ENCODE measurements at places on chromosomes 1 and 21.

DNA sequence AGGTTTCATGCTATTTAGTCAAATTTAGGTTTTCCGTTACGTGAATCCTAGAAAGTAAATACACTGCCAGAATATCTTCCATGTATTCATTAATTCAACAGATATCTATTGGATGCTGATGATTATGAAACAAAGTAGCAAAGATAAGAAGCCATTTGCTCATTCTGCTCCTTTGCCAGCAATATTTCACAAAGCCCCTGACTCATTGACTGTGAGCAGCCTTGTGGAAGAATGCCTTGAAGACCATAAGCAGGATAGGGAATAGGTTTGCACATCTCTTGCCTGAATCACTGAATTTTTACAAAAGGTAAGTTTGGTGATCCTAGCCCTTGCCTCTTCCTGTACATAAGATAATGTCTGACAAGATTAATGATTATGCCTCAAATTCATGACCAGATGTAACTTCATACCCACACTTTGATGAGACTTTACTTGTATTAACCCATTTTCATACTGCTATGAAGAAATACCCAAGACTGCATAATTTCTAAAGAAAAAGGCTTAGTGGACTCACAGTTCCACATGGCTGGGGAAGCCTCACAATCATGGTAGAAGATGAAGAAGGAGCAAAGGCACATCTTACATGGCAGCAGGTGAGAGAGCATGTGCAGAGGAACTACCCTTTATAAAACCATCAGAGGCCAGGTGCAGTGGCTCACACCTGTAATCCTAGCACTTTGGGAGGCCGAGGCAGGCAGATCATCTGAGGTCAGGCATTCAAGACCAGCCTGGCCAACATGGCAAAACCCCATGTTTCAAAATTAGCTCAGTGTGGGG, 1.6 kb upstream of the PIGK start:
- no peak for DNase-seq

GRCh38 chr1:109156916-109157385, 43.0 kb downstream of the ELAPOR1 start:
- DNase-seq: no peak

GRCh38 chr1:15965228-15965767, 10.6 kb downstream of the ZBTB17 start:
- DNase-seq: no peak

DNA sequence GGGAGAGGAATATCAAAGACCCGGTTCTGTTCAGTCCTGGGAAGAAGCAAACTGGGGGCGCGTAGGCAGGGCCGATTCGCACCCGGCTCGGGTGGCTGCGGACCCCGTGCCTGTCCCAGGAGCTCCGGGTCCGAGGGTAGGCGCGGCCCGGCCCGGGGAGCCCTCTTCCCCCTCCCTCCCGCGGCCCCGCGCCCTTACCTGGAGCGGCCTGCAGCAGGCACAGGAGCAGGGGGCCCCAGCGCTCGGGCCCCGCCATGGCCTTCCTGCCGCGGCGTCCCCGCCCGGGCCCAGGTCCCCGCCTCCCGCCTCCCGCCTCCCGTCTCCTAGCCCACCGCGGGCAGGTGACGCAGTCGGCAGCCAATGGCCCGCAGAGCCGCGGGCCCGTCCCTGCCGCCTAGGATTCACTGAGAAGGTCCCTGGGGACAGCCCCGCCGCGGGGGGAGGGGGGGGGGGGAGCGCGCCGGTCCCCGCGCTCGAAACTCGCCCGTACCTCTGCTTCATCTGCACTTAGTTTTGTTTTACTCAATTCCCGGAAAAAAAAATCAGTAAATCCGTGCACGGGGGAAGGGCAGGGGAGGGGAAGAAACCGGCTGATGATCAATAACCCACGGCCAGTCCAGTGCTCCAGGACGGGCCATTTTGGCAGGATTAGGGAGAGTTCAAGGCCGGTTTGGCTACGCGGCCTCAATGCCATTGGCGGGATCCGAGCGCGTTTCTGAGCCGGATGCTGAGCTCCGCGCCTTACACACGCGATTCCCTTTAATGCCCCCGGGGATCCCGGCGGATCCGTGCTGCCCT, at the start of gene IFNLR1:
Gene IFNLR1 (minus strand): TSS at position 297 of the 798 bp plus-strand sequence. CDS start 41 bp downstream, at position 256.
- peak; percentile 61 for DNase-seq

DNA sequence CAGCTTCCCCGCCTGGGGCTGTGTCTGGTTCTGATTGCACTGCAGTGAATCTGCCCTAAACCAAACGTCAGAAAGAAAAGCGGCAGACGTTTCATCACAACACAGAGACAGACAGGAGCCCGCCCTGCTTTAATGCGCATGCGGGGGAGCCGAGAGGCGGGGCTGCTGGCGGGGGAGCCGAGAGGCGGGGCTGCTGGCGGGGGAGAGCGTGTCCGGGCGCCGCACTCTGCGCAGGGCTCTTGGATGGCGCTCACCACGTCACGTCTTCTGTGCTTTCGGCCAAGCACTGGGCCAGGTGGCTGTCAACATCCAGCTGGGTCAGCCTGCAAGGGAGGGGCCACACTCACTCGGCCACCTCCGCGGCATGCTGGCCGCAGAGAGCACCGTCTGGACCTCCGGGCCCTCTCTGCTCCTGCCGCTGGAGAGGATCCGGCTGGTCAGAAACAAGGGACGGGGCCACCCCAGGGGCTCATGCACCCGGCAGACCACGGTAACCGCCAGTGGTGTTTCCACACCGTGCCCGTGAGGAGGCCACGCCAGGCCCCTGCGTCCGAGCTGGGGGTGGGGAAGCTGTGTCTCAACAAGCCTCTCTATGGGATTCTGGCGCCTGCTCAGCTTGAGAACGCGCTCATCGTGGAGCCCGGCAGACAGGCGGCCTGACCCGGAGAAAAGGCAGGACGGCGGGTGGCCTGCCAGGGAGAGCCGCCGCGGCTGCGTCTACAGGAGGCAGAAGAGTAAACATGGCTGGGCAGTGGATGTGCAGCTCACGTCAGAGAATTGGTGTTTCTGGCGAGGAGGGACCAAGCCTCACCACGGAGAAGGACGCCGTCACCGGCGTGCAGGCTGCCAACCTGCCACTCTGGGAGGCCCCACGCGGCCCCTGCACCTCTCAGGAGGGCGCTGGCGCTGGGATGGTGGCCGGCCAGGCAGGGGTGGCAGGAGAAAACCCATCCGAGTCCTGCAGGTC, 4.8 kb downstream of the FAAP20 start:
- DNase-seq: peak; percentile 84

- DNase-seq: no peak
Observed at GRCh38 chr1:23817633-23818032, 7.6 kb downstream of the HMGCL start.

GRCh38 chr1:21258331-21259134, 31.7 kb downstream of the ECE1 start:
- no peak for DNase-seq

- DNase-seq: no peak
Observed at GRCh38 chr1:7960867-7961215, 670 bp upstream of the PARK7 start.

DNA sequence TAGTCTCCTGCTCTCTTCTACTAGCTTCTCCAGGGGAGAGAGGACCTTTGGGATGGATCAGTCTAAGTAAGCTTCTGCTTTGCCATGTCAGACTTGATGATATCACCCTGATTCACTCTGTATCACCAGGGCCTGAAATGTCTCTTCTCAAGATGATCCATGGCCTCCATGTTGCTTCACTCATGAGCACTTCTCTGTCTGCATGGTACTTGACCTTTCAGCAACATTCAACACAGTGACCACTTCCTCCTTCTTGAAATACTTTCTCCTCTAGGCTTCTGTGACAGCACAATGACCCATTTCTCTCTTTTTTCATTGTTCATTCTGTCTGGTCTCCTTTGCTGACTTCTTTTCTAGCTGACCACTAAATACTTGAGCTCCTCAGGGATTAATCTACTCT, 35.3 kb upstream of the NGF start:
- DNase-seq: peak; percentile 4

GRCh38 chr21:41713495-41714281, 53.2 kb downstream of the RIPK4 start:
- DNase-seq: no peak

DNA sequence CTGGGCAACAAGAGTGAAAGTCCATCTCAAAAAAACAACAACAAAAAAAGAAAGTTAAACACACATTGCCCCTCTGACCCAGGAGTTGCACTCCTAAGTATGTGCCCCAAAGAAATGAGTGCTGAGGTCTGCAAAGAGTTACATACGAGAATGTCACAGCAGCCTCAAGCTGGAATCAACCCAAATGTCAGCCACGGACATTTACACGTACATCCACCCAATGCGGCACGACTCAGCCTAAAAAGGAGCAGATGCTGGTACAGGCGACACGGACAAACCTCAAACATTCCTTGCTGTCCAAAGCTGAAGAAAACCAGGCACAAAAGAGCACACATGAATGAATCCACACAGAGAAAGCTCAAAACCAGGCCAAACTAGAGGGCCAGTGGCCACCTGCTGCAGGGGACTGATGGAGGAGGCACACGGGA, 46.8 kb upstream of the ECE1 start:
- DNase-seq: no peak

DNA sequence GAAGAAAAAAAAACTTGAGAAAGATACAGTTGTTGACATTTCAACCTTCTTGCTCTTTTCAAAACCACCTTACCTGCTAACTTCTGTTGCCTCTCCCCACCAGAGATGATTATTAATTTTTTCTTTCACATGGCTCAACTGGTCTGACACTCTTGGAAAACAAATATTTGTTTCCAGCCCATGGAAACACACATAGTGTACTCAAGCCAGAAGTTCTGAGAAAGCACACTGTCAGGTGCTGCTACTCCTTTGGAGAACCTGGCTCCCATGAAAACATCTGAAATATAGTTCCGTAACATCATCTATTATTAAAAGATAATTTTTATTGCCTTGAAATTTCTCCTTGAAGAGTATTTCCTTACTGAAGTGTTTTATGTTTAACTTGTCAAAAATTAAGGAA, 145.0 kb upstream of the C1orf105 start:
- no peak for DNase-seq

GRCh38 chr21:46037331-46038325, 56.1 kb downstream of the COL6A1 start:
- no peak for DNase-seq

DNA sequence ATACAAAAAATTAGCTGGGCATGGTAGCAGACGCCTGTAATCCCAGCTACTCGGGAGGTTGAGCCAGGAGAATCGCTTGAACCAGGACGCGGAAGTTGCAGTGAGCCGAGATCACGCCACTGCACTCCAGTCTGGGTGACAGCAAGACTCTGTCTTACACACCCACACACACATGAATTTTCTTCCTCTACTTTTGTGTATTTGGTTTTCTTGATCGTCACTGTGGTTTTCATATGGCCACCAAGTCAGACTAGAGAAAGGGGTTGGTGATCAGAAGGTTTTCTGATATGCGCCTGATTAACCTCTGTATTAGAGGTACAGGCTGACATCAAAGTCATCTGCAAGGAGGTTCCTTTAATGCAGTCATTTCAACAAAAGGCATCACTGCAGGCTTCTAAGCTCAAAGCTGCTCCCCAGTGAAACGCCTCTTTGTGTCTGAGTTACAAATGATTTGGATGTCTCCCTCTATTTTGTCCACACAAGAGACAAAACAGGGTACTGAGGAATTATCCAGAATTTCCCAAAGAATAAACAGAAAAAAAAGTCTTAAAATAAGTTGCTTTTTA, 11.1 kb downstream of the SH2D1B start:
- no peak for DNase-seq

- DNase-seq: no peak
Observed at GRCh38 chr1:220699044-220699443, 8.9 kb downstream of the C1orf115 start.

DNA sequence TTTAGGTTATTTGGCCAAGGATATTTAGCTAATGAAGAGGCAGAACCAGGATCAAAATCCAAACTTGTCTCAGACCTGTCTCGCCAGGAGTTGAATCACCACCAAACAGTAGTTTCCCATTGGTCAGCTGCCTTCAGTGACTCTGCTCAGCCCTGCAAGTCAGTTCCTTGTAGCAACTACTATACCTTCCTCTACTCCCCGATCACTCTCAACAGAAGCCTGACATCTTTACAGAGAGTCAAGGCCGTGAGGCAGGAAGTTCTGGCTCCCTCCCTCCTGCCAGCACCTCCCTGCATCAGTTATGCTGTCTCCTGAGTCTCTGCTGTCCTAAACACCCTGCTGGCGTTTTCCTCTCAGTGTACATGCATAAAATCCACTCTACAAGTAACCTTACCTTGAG, 13.2 kb downstream of the PSMD4 start:
- no peak for DNase-seq

- DNase-seq: no peak
Observed at GRCh38 chr1:109192433-109192832, 21.3 kb upstream of the SARS1 start.

Measured in Caki2 (cell line).